Stimulated activated CD4-positive, alpha-beta T cell treated with anti-CD3 and anti-CD28 coated beads, Interleukin-1b, Interleukin-23, amount 100 ng/mL, for 1 hour (primary cell): ENCODE measurements at places on chromosomes 2 and 18.

- DNase-seq, result no peak
Measured at GRCh38 chr2:184371641-184372040, 226.7 kb upstream of the ZNF804A start.

DNA sequence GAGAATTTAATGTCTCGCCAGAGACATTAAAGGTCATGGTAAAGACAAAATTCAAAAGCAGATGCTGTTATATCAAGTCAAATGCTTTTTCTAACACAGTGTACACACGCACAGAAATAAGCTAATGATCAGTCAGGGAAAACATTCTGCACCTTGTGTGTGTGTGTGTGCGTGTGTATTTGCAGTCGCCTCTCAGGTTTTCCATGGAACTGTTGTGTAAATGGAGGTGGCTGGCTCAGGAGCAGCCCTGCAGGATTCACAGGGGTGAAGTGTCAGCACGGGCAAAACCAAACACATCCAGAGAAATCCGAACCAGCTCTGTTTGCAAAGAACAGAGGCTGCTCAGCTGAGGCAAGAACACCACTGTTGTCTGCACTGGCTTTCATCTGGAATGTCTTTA, 76.2 kb upstream of the YWHAQ start:
- no peak for DNase-seq

DNA sequence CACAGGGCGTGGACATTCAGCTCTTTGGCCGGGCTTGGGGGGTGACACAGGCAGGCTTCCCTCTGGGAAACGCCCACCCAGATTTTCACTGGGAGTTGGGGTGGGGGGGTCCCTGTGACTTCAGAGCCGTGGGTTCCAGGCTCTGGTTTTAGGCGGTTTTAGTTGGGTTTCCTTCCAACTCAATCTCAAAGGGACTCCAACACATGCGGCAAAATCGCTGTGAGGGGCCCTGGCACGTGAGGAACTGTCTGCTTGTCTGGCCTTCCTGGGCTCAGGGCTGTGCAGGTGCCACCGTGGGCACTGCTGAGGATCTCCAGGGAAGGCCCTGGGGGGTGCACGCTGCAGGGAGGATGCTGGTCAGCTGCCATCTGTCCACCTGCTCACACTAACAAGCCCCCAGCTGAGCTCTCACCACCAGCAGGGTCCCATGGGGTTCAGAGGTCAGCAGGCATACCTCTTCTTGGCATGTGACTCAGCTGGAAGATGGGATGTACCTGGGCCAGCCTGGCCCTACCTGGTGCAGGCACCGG, 11.7 kb downstream of the HS6ST1 start:
- DNase-seq, result no peak

GRCh38 chr2:189854187-189854586, 69.9 kb downstream of the PMS1 start:
- DNase-seq, result no peak

DNA sequence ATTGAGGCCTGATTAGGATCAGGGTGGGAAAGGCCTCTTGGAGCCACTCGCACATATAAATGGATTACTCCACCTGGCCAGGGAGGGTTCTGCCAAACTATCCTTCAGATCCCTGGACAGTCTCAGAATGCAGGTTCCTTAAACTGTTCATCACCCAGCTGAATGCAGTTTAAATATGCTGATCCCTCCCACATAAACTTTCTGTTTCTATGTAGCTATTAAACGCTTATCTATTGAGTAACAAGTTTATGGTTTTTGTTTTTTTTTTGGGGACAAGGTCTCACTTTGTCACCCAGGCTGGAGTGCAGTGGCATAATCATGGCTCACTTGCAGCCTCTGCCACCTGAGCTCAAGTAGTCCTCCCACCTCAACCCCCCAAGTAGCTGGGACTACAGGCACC, 1.9 kb downstream of the CAD start:
- no peak for DNase-seq
